Left forelimb (tissue), 1 donor: ENCODE measurements at places on chromosomes 7 and 10.

- DNase-seq, result no peak
These were observed 77.9 kb upstream of the PLXNA4 start for GRCh38 chr7:132654150-132654549.

- no peak for DNase-seq
These were observed 9.9 kb upstream of the CSGALNACT2 start for GRCh38 chr10:43128331-43128730.

DNA sequence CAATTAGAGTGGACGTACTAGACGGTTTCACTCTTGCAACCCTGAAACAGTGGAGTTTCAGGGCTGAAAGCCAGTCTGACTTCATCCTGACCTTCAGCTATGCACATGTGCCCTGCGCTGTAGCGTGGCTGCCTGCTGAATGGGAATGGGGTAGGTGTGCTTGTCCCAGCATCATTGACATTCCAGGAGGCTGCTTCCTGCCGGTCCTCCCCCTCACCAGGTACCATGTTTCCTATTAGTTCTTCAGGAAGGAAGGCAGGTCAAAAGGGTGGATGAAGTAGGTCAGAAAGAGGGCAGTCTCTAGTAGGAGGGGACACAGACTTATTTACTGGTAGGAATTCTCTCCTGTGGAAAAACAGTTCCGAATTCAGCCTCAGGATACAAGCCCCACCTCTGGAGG, 551.8 kb upstream of the GALNT17 start:
- DNase-seq, result no peak

DNA sequence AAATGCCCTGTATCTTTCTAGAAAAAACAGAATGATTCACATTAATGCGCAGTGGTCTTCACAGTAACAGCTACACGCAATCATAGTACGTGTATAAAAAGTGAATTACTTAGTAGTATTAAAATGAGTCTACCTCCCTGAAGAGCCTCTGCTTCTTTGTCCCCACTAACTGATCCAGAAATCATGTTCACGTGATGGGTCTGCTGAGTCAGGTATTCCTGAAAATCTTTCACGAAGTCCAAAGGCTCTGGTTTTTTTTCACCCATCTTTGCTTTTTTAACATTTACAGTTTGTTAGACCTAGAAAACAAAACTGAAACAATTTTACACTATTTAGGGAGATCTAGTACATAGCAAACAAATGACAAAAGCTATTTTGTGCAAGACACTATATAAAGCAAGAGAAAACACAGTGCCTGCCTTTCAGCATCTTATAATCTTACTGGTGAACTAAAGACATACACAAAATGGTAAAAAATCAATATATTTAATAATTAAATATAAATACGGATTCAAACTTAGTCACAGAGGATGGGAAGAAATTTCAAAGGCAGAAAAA, 10.2 kb downstream of the IKZF5 start:
- no peak for DNase-seq

GRCh38 chr10:20343036-20343435, 526.8 kb downstream of the PLXDC2 start:
- no peak for DNase-seq

DNA sequence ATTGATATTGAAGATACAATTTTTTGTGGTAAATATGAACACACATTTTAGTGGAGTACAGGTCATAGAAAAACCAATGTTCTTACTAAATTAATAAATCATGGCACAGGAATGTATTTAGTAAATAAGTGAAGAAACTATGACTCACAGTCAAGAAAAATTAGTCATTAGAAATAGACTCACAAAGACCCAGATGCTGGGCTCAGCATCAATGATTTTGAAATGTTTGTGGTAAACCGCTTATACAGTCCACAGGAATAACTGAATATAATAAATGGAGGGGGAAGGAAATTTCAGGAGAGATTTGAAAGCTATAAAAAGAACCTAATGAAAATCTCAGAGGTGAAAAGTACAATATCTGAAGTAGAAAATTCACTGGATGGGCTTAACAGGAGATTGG, 138.3 kb upstream of the ADCY1 start:
- DNase-seq, result no peak

DNA sequence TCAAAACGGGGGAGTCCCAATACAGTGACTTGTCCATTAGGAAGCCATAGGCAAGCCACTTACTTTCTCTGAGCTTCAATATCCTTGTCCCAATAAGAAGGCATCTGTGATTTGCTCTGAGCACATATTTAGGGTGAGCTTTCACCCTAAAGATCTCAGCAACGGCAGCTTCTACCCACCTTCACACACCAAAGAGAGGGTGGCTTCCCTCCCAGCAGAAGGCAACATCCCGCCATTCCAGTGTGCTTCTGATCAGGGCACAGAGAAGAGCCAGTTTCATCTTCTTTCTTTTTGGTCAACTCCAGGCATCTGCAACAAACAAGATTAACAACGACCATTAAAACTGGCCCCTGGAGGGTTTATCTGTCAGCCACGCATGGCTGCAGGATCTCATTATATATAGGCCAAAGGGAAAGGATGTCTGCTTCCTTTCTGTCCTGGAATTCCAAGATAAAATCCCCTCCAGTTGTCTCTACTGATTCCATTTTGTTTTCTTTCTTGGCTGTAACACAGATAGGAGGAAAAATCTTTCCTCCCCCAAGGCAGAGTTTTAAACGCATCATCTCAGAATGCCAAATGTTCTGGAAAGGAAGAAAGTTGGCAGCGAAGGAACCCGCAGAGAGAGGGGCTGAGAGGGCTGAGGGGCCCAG, 491 bp upstream of the SH2D4B start:
- peak; percentile 26 for DNase-seq

- no peak for DNase-seq
These were observed 17.9 kb downstream of the COPG2 start for GRCh38 chr7:130650611-130651120.

- DNase-seq, result no peak
These were observed 4.1 kb downstream of the PIP4K2A start for GRCh38 chr10:22710139-22710745.

DNA sequence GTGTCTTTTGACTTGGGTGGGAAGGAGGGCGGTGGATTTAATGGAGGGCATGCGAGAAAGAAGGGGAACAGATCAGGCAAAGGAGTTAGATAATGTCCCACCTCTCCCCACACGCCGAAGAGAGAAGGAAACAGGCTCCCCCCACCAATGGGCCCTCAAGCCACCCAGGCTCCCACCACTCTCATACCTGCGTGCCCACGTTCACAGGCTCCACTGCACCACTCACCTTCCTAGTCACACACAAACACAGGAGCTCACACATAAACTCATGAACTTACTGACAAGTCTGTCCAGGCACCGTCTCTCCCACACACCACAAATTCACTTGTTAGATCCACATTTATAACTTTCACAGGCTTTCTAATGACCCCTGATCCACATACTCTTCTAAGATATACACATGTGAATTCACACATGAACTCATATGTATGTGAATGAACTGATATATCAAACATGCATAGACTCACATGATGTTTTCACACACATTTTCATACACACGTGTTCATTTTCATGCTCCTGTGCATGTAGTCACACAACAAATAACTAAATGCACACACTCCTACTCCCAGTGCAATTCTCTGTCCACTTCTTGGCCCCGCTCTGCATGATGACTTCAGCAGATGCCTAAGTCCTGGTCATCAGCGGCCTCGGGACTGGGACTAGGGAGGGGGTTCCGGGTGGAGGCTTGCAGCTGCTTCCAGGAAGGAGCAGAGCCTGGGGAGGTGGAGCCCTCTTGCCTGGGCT, 1.5 kb downstream of the LZTS2 start:
- peak; percentile 87 for DNase-seq

- no peak for DNase-seq
These were observed 221.5 kb upstream of the GHITM start for GRCh38 chr10:83917537-83918506.

- no peak for DNase-seq
These were observed 170.1 kb downstream of the RTKN2 start for GRCh38 chr10:62098278-62099121.

- no peak for DNase-seq
These were observed 11.7 kb downstream of the HUS1 start for GRCh38 chr7:47967708-47968107.
